ENCODE measurements at places on chromosomes 16 and 17. TPM values are rescaled to one million over a fixed set of nuclear protein-coding genes. Genes with fewer than 3 reads are reported as not detected.

DNA sequence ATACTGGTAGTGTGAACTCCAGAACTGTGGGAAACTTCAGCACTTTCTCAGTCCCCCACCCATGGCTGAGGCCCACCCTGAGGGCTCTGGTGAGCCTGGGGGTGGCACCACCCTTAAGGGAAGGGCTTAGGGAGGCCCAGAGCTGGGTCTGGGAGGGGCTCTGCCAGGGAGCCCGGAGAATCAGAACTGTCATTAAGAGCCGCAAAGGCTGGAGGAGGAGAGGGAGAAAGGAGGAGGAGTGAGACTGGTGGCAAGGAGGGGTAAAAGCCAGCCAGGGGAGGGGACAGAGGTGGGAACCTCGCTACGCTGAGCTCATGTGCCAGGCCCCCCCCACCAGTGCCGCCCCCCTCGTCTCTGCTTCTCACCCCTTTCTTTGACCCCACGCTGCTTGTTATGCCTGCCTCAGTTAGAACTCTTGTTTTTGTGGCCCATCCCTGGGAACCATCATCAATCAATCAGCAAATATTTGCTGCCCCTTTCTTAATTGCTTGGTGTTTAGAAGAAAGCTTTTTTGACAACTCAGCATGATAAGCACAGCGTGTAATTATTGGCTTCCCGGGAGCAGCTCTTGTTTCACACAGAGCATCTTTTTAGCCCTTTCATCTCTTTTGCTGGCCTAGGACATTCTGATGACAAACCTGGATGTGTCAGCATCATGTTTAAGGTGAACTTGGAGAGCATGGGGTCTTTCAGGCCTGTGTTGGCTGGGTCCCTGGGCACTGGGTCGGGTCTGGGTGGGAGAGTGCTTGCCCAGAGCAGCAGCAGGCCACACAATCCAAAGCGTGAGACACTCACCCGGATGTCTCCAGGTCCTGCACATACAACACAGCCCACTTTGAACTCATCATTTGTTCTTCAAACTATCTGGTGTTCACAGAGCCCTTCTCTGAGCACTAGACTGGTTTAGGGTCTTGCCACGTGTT lies 77.7 kb downstream of the NETO2 start:
- no peak for DNase-seq

DNA sequence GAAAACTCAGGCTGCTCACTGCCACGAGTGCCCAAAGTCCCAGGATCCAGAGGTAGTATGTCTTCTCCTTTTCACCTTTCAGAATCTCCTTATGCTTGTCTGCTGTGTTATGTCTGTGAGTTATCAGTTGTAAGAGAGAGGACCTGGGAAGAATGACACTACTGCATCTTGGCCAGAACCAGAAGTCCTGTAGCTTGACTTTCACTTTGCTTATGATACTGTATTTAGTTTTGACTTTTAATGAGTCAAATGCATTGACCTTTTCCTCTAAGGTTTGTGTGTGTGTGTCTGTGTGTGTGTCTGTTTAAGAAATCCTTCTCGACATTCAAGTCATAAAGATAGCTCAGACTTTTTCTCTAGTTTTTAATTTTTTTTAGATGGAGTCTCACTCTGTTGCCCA lies 43.4 kb downstream of the BMERB1 start:
- no peak for DNase-seq

- no peak for DNase-seq
Measured at GRCh38 chr17:59764292-59764741, 56.9 kb downstream of the VMP1 start.

- DNase-seq, result peak; percentile 90
Measured at GRCh38 chr16:30775392-30776188, 11.4 kb downstream of the ZNF629 start.

GRCh38 chr16:23823475-23824384 lies 12.1 kb upstream of the PRKCB start:
- no peak for DNase-seq

DNA sequence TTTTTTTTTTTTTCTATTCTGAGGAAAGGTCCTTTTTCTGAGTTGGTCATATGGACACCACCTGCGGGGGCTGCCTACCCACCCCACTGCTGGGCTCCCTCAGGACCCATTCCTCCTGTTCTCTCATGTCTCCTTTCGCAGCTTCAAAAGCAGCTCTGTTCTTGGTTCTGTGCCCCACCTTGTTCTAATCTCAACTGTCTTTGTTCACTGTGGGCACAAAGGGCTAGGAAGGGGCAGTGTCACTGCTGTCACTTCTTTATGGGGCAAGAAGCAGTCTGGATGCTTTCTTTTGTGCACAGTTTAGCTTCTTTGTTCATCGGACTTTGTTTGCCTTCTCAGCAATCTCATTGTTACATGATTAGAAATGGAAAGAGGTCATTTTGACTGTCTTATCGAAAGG lies 7.1 kb downstream of the GOSR2 start:
- no peak for DNase-seq

- DNase-seq, result no peak
Measured at GRCh38 chr16:23950898-23951297, 115.1 kb downstream of the PRKCB start.

- peak; percentile 82 for DNase-seq
Measured at GRCh38 chr17:42673885-42674754, 2.7 kb downstream of the PLEKHH3 start.

- DNase-seq, result peak; percentile 69
Measured at GRCh38 chr16:85275533-85276249, 163.4 kb upstream of the CIBAR2 start.

DNA sequence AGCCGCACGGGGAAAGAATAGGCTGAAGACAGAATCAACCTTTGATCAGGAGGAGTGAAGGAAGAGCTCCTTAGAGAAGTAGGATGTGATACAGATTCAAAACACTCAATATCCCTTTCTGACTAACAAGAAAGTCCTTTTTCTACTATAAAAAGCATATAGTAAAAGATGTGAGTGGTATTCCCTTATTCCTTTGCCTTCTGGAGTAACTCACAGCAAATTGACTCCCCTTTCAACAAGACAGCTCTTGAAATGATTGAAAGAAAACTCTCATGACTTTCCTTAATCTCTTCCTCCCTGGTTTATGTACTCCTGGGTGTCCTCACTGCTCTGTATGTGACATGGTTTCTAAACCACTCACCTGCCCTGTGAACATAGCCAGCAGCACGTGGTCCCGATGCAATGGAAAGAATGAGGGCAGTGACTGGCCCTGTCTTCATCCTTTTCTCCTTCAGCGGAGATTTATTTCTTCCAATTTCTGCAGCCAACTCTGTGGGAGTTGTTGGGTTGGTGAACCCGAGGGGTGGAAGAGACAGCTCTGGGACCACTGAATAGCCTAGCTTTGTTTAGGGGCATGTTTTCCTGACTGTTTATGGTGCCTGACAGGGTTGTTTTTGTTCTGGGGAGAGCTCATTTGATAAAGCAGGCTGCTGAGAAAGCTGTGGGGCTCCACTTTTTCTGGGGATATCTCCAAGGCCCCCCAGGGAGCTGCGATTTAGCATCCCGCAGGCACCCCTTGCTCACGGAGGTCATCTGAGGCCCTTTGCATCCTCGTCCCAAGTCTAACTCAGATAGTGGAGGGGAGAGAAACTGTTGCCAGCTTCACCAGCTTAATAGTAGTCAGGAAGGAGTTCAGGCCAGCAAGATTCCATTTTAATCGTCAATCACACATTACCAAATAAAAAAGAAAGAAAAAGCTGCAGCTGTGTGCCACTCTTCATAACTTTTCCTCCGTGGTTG lies 46.7 kb downstream of the MAP2K6 start:
- DNase-seq, result no peak

- no peak for DNase-seq
Measured at GRCh38 chr17:78318843-78319242, 41.0 kb downstream of the SOCS3 start.

GRCh38 chr16:81511371-81511770 lies 66.8 kb downstream of the CMIP start:
- DNase-seq, result no peak

- DNase-seq, result peak; percentile 95
Measured at GRCh38 chr17:38724337-38724988, 5.7 kb upstream of the CISD3 start.

DNA sequence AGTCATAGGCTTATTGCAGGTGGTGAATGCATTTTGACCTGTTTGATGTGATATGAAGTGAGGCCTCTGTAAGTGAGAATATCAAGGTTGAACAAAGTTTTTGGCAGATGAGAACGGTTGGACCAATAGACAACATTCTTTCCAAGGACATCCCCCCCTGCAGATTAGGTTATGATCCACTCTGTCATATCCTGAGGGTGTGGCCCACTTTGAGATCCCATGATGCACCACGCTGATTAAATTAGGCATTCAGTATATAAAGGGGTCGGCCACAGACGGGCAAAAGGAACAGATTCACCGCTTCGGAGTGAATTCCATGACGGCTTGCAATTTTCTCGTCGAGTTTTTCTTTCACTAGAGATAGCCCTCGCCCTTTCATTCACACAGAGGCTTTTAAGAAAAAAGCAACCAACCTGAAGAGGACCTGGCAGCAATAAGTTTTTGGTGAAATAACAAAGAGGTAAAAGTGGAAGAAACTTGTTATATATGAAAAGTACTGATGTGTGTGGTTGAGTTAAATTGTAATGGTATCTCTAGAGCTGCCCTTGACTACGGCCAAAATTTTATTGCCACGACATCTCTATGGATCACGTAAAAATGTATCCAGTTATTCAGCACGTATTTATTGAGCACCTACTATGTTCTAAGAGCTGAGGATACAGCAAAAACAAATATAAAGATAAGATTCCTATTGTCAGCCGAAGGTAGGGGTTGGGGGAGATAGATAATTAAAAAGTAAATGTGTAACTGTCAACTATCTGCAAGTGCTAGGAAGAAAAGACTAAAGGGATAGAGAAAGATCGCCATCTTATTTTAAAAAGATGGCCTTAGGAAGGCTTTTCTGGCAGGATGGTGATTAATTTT lies 1.7 kb upstream of the RBBP6 start:
- DNase-seq, result no peak

DNA sequence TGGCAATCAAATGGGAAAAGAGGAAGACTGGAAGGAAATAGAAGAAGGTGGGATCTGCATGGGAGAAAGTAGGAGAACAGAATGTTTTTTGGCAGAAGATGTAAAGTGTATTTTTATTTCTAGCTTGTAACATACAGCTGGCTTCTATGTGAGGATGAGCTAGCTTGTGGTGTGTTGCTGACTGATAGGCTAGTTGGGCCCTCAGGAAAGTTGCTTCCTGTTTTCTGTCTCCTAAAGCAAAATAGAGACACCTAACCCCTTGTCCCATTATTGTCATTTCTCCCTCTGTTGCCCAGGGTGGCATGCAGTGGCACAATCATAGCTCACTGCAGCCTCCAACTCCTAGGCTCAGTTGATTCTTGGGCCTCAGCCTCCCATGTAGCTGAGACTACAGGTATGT lies 15.9 kb downstream of the TNRC6A start:
- no peak for DNase-seq

- DNase-seq, result no peak
Measured at GRCh38 chr16:59116744-59117143, 382.6 kb upstream of the GOT2 start.

DNA sequence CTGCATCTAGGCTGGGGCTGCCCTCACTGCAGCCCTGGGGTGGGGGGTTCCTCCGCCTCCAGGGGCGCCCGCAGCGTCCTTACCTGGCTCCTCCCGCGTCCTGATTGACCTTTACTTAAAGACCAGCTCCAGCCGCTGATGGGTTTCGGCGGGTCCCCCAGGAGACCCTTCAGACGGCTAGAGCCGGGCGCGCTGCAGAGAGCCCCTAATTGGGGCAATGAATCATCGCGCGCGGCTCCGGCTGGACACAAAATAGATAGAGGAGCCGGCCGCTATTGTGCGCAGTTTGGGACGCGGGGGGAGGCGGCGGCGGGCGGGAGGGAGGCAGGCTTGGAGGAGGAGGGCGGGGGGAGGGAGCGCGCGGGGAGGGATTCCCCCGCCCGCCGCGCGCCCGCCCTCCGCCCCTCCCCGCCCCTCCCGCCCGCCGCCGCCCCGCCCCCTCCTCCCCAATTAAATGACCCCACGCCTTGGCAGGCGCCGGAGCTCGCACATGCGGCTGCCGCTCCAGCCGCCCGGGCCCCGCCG lies 56.5 kb upstream of the CIBAR2 start:
- peak; percentile 60 for DNase-seq

GRCh38 chr17:1322480-1322879 lies 43.0 kb downstream of the TRARG1 start:
- no peak for DNase-seq

DNA sequence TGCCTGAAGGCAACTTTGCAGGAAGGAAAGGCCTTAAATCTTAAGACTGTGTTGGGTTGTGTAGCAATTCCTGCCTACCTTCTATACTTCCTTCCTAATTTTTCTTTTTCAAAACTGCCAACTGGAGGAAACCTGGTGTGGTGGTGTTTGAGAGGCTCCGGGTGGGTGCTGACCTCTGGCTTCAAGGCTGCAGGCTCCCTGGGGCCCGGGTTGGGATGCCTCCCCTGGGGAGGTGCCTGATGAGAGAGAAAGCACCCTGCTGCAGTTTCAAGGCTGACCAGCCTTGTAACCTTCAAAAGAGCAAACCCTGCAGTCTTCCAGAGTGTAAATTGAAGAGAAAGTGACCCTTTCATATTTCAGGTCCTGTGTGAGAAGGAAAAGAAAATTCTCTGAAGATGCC lies 55.9 kb downstream of the MSI2 start:
- DNase-seq, result no peak

GRCh38 chr17:42428141-42428944 lies 5.3 kb upstream of the CAVIN1 start:
- peak; percentile 84 for DNase-seq

- DNase-seq, result no peak
Measured at GRCh38 chr16:8194794-8195193, 395.5 kb downstream of the TMEM114 start.

- no peak for DNase-seq
Measured at GRCh38 chr16:46745617-46746016, 2.5 kb downstream of the MYLK3 start.

GRCh38 chr16:84599521-84600202 lies 18.2 kb downstream of the COTL1 start:
- DNase-seq, result peak; percentile 75

DNA sequence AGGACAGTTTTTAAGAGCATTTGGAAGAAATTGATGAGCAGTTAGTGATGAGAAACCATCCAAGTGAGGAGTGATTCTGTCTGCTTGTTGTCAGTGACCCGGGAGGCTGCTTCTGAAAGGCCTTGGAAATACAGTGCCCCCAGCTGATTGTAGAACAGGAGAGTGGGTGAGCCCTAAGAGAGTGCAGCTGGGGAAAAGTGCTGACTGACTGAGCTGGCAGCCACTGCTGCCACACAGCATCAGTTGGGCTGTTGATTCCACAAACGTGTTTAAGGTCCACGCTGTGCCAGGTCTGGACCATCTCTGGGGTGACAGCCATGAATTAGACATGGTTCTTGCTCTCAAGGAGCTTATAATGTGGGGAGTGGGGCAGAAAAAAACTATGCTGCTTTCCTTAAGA lies 18.9 kb downstream of the NUP93 start:
- DNase-seq, result peak; percentile 41

KCNJ18 gene
- total RNA-seq, result not detected

NOXO1 gene
- total RNA-seq, result 3.1 TPM

KRT20 gene
- not detected for total RNA-seq

LRRC75A gene
- 0.51 TPM for total RNA-seq

CARD14 gene
- 0.21 TPM for total RNA-seq

NPIPA2 gene
- 0.67 TPM for total RNA-seq

RPRML gene
- 1.3 TPM for total RNA-seq

NPIPA5 gene
- total RNA-seq, result 4.7 TPM

SRCIN1 gene
- 0.08 TPM for total RNA-seq
